ENCODE measurements at places on chromosomes 16 and 17.

DNA sequence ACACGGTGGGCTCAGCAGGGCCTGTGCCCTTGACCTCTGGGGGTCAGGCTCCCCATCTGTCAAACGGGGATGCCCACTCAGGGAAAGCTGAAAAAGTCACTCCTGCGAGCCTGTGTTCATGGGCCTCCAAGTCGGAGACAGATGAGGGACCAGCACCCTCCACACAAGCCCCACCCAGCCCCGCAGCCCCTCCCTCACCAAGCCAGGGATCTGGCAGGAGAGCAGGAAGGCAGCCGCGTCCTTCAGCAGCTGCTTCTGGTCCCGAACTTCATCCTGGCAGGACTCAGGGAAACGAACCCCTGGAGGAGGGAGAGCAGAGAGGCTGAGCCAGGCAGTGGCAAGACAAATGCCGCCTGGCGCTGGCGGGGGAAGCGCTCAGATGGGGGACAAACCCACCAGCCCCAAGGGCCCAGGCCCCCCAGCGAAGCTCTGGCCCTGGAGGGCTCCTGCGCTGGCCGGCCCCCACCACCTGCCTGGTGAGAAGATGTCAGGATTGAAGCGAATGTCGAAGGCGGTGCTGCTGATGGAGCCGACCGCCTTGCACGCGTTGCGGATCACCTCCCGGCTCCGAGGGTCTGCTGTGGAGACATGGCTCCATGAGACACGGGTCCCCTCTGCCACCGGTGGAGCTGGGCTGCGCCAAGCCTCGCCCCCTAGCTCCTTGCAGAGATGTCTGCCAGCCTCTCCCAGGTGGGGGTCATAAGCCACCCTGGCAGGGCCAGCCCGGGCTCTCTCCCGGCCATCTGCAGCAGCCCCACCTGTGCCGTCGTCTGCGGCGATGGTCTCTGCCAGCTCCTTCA, 15.4 kb downstream of the CLUH start:
- DNase-seq = no peak

DNA sequence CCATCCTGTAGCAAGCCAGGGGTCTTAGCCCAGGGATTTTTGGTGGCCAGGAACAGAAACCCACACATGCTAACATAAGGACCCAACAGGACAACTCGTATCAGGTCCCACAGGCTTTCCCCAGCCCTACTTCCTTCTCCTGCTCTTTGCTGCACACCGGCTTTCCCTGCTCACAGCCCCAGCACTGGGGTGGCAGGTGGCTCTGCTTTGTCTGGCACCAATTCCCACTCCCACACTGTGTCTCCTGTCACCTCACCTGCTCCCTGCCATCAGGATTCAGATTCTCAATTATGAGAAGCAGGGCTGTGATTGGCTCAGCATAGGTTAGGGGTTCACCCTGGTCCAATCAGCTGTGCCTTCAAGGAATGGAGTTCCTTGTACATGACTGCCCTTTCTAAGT, 94.1 kb downstream of the TMEM132E start:
- no peak for DNase-seq

- no peak for DNase-seq
Measured at GRCh38 chr16:80163339-80163738, 377.5 kb upstream of the DYNLRB2 start.

- DNase-seq = no peak
Measured at GRCh38 chr17:9974448-9975381, 69.6 kb upstream of the RCVRN start.

GRCh38 chr16:68644715-68645493, at the start of gene CDH3:
CDH3 (plus strand) TSS chr16:68645310; CDS start chr16:68645380, 70 bp downstream.
- no peak for DNase-seq

DNA sequence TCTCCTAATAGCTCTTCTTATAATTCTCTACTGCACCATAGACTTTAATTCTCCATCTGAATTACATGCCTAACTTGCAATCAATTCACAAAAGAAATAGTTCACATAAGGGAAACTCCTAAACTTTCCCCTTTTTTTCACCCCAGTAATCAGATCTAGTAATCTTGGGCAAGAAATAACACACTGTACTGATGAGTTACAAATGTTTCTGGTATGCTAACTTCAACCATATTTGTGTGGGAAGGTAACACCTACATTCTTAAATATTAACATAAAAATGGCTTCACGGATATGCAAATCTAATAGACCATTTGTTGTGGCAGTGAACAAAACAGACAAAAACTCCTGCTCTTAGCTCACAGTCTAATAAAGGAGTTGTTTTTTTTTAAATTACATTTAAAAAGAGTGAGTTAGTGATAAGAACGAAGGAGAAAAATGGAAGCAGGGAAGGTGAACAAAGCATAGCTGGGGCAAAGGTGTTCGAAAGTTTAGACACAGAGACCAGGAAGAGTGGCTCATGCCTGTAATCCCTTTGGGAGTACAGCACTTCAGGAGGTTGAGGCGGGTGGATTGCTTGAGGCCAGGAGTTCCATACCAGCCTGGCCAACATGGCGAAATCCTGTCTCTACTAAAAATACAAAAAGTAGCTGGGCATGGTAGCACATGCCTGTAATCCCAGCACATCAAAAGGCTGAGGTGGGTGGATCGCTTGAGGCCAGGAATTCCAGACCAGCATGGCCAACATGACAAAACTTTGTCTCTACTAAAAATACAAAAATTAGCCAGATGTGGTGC, 34.8 kb downstream of the CMTM3 start:
- DNase-seq = no peak

DNA sequence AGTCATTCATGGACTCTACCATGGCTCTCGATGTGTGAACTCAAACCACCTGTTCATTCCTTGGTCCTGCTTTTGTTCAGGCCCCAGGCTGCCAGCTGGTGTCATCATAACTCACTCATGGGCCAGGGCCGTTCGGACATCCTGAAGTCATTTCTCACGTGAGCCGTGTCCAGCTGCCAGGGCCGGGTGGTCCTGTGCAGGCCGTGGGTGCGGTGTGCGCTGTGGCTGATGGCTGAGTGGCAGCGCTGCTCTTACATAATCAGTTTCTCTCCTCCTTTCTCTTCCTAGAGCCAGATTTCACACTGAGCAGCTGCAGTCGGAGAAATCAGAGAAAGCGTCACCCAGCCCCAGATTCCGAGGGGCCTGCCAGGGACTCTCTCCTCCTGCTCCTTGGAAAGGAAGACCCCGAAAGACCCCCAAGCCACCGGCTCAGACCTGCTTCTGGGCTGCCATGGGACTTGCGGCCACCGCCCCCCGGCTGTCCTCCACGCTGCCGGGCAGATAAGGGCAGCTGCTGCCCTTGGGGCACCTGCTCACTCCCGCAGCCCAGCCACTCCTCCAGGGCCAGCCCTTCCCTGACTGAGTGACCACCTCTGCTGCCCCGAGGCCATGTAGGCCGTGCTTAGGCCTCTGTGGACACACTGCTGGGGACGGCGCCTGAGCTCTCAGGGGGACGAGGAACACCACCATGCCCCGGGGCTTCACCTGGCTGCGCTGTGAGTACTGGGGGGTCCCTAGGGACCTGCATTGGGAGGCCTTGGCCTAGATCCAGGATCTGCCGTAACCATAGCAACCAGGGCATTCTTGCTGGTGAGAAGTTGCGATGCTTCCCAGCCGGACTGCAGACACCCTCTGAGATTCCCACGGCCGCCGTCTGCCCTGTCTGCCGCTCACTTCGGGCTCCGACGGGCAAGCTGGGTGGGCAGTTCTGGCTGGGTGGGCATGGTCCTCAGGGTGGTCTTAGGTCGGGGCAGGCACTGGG, at the start of gene IL34:
IL34 (plus strand) TSS at position 300 of the 982 bp plus-strand sequence; CDS start at position 689, 389 bp downstream.
- DNase-seq = no peak

GRCh38 chr17:75914643-75915267, 10.1 kb upstream of the MRPL38 start:
- DNase-seq = no peak

- DNase-seq = no peak
Measured at GRCh38 chr16:68400083-68400923, 48.0 kb downstream of the SMPD3 start.

DNA sequence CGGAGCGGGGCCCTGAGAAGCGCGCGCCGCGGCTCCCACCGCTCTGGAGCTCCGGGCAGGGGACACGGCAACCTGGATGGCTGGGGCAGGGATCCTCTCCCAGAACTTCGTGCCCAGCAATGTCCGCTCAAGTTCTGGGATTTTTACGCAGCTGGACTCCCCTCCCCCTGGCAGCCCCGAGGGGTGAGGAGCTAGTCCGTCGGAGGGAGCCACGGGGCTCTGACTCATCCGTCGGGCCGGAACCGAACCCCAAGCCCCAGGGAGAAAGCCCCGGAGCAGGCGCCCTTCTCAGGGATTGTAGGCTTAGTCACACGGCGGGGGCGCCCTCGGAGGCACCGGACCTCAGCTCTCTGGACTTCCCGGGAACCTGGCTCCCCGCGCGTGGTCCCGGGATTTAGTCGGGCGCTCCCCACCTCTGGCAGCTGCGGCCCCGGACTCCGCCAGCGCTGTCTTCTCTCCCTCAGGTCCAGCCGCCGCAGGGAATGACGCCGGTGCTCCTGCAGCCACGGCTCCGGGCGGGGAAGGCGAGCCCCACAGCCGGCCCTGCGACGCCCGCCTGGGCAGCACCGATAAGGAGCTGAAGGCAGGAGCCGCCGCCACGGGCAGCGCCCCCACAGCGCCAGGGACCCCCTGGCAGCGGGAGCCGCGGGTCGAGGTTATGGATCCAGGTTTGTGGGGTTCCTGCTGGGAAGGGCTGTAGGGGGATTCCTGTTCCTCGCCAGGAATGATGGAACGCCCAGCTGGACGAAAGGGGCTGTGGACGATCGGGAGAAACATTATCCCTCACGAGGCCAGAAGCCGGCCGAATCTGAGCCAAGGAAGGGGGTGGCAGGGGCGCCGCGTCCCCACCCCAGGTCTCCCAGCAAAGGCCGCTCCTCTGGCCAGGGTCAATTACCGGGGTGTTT, 830 bp downstream of the SPHK1 start:
- DNase-seq = no peak

- no peak for DNase-seq
Measured at GRCh38 chr16:31868164-31868563, 5.4 kb upstream of the ZNF267 start.

GRCh38 chr16:81204798-81205680, 33.5 kb upstream of the BCO1 start:
- peak; percentile 4 for DNase-seq

- DNase-seq = no peak
Measured at GRCh38 chr16:87411375-87412271, 19.5 kb downstream of the MAP1LC3B start.

DNA sequence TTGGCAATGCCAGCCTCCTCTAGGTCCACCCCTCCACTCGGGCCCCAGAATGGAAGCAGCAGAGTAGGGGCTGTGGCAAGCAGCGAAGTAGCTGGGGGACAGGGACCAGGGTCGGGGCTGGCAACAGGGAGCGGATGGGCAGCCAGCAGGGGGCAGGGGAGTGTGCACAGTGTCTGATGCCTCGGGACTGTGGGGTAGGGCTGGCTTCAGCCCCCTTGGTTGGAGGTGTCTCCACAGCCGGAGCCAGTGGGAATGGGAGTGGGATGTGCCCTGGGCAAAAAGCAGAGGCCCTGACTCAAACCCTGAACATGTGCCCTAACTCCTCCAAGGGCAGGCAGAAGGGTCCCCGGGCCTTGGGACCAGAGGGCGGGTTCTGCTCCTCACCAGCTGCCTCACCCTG, 18.5 kb upstream of the ARHGAP27 start:
- DNase-seq = no peak

- DNase-seq = no peak
Measured at GRCh38 chr17:17401271-17401781, 75.5 kb upstream of the MED9 start.

DNA sequence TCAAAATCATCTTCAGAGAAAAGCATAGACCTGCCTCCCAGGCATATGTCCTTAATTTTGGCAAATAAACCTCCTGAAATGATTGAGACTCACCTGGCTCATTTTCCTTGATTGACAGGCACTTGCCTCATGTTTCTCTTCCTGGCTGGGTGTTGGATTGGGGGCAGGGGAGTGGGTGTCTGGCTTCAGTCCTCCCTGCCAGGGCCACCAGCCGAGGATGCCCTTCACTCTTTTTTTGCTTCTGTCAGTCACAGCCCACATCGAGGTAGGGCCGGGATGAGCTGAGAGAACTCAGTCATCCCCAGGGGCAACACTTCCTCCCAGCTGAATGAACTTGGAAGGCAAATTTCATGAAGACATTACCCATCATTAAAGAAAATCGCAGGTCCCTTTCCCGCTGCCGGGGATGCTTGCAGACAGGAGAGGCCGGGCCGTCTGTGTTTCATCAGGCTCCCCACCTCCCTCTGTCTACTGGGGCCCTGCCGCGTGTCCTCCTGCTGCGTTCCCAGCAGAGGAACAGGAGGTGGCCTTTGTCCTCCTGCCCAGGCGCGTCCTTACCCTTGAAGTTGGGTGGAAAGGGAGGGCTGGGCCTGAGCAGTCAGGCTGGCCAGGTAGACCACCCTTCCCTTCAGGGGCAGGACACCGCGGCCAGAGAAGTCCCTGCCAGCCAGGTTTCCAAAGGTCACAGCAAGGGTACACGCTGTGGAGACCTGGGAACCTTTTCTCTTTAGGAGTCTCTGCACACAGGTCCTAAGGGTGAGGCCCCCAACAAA, 11.2 kb upstream of the DNAH17 start:
- DNase-seq = no peak

DNA sequence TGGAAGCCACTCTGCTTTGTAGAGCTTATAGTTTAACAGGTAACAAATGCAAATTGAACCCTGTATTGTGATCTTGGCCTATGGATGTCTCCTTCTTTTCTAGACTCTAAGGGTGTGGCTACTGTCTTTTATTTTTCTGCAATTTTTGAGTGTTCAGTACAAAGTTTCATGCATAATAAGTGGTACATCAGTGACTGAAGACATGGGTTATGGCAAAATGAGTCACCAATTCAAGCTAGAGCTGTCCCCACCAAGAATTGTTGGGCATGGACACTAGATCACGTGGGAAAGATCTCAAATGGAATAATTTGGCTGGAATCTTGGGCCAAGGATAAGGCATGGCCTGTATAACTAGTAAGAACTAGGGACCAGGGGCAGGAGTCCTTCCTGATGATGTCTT, 228.4 kb upstream of the N4BP1 start:
- DNase-seq = no peak

GRCh38 chr16:31876951-31877828, 3.6 kb downstream of the ZNF267 start:
- no peak for DNase-seq

DNA sequence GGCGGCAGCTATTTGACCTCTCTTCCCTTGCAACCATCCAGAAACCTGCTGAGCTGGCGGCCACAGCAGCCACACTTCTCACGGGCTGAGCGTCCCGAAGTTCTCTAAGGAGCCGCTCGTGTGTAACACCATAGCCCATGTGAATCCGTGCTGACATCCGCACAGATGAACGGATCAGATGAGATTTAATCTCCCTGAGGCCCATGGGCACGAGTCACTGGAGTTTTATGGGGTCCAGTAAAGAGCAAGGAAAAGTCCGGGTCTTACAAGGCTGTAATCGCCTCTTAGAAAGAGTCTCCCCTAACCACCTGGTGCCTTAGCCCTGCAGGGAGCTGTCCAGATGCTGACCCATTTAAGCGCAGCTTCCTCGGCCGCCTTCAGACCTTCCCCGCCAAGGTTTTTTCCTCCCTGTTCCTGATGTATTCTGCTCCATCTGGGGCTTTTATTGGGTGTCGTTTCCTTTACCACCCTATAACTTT, 5.5 kb upstream of the CACNG5 start:
- DNase-seq = no peak

Measured in stimulated activated CD8-positive, alpha-beta memory T cell treated with anti-CD3 and anti-CD28 coated beads, Interleukin-7, amount 100 ng/mL, for 24 hours (primary cell).